CD4-positive, alpha-beta T cell treated with Interleukin-21 for 1 hour (primary cell): ENCODE measurements at places on chromosomes 3 and 15.

DNA sequence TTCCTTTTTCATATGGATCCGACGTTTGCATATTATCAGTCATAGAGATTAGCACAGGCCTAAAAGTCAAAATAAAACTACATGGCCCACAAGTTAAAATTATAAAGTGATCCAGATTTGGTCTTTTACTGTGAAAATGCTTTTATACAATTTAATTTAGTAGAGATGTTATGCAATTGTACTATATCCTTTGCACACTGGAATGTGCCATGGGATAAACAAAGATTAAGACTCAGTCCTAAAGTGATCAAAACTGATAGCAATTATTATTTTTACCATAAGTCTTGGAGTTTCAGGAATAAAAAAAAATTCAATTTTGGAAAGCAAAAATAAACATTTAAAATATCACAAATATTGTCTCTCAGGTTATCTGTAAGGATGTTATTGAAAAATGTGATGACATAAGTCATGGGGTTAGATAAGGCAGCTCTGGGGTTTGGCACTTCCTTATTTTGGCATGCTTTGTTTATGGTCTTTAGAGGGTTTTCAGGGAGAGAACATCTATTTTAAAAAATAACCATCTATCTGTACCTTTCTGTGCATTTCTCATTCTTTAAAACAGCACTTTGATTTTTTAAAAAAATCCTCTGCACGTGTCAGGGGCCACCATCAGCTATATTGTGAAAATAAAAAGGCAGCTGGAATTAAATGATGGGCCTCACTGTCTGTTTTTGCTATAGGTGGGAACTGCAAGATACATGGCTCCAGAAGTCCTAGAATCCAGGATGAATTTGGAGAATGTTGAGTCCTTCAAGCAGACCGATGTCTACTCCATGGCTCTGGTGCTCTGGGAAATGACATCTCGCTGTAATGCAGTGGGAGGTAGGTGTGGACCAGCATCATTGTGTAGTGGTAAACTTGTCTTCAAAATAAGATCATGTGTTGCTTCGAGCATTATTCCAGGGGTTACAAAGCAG lies 67.3 kb downstream of the TGFBR2 start:
- no peak for DNase-seq

- no peak for DNase-seq
These were observed 189.8 kb upstream of the RBMS3 start for GRCh38 chr3:29090912-29091597.

DNA sequence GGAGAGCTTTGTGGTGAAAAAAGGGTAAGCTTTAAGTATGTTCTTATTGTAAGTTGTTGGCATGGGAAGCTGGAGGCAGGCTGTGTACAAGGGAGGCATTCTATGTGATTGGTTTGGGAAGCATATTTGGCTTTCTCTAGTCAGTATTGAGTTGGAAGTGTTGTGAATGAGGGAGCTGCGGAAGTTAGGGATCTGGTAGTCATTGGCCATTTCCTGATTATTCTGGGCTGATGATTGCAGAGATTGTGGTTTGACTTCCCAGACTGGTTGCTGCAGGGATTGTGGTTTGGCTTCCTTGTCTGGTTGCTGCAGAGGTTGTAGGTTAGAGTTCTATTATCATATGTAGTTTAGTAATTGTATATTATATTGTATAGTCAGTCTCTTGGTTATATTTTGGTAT lies 21.0 kb downstream of the STXBP5L start:
- no peak for DNase-seq

- no peak for DNase-seq
These were observed 749.8 kb upstream of the SGO1 start for GRCh38 chr3:20935791-20936190.

DNA sequence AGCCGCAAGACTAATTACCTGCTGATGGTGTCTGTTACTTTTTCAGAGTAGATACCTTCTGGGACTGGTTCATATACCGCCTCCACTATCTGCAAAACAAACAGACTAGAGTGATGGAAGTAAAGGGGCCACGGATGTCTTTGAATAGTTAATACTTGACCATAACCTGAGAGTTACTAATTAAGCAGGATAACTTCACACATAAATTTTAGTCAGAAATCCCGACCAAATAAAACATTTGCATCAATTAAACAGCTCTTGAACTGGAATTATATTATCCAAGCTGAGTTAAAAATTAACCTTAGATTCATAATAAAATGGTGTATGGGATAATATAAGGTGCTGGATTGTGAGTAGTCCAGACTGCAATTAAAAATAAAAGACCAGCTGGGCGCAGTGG lies 167.7 kb downstream of the NEK10 start:
- no peak for DNase-seq

DNA sequence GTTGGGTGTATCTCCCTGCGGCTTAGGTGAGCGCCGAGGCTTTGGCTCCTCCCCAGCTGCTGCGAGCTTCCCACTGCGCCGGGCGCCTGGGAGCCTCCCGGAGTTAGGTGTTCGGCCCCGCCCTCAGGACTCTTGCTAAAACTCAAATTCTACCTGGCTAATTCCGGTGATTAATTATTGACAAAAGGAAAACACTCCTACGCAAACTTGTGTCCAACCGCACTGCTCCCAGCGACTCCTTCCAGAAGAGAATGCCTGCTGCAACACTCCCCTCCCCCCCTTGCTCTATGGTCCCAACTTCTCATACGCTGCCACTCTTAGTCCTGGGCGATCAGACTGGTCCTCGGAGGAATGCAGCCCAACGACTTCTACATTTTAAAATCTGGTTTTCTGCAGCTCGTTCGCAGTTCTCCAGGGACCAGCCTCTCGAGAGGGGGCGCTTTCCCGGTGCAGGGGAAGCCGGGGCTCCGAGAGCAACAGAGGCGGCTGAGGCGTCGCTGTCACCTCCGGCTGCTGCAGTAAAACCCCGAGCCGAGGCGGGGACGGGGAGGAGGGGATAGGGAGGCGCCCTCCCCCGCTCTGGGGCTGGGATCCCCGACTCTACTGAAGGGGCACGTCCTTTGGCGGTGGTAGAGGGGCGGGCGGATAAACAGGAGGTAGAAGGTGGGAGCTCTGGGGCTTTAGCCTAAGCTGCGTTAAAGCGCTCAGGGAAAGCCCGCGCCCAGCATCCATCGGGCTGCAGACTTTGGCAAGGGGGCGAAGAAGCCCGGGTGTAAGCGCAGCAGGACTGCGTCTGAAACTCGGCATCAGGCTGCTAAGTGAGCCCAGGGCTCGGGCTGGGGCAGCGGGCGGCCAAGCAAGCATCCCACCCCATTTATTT lies at the start of gene SPTSSB:
Gene SPTSSB (minus strand): TSS at position 77 of the 880 bp plus-strand sequence. CDS start 25,194 bp downstream, outside the sequence.
- peak; percentile 42 for DNase-seq
